Left ventricle myocardium inferior (tissue), 1 donor: ENCODE measurements at places on chromosomes 12 and 14. TPM values are rescaled to one million over a fixed set of nuclear protein-coding genes. Genes with fewer than 3 reads are reported as not detected.
A peak's percentile ranks its signal among the peaks of the same experiment; 100 is the strongest.

DNA sequence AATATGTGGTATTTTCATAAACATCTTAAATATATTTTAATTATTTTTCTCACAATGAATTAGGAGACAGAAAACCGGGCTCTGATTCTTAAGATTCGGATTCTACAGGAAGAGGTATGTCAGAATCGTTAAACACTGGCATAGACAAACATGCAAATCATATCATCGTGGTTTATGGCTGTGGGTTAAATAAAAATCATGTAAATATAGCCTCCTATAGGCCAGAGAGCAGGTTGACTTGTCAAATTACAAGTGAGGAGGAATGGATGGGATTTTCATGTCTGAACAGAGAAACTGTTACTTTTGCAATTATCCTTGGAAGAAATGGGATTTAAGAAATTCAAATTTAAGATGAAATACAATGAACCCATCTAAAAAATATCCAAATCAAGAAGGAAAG, 74.9 kb upstream of the BCAT1 start:
- DNase-seq = no peak

DNA sequence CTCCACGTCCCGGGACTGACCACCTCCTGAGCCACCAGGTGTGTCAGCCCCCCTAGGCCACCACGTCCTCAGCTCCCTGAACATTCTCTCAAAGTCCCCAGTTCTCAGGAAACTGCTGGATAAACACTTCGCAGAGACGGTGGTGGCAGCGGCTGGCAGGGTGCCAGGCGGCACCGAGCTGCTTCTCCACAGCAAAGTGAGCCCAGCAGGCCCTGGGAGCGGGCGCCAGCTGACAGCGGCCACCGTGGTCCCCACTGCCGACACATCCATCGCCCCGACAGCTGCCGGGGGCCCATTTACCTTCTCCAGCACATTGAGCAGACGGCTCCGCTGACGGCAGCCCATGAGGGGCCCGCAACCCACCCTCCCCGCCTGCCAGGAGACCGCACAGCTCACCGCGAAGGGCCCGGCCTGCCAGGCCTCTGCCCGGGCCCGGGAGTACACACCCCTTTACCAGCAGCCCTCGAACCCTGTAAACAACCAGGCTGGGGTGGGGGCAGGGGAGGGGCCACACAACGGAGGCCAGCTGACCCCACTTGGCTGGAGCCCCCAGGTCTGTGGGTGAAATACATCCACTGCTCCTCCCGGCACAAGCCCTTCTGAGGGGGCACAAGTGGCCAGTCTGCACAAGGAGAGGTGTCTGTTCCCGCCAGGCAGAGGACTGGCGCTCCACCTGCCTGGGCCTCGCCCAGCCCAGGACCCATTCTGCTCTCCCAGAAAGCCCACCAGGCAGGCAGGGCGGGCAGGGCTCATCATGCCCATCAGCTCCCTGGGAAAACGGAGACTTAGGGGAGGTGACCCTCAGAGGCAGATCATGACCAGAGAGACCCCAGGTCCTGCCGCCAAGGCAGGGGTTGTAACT, 10.5 kb downstream of the AKT1 start:
- DNase-seq = no peak

GRCh38 chr14:100470523-100470897, 116.7 kb downstream of the BEGAIN start:
- no peak for DNase-seq

DNA sequence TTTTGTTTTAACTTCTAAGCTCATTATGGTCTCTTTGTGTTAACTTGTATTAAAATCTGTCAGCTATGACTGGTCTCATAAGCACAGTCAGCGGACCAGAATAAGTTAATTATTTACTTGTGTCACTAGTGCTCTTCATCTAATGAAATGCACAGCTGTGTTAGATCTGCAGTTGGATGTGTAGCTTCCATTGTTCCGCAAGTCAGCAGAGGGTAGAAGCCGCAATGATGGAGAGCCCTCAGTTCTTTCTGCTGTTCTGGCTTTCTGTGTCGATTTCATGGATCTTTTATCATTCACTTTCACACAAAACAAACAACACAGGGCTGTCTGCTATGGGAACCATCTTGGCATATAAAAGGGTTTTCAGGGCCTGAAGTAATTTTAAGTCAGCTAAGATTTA, 89.3 kb upstream of the RFX4 start:
- DNase-seq = no peak

Gene KIF26A
- 6.5 TPM for total RNA-seq

GRCh38 chr12:131831635-131832041, 3.4 kb downstream of the MMP17 start:
- DNase-seq = no peak

Gene LRRK2
- total RNA-seq = 6.7 TPM

DNA sequence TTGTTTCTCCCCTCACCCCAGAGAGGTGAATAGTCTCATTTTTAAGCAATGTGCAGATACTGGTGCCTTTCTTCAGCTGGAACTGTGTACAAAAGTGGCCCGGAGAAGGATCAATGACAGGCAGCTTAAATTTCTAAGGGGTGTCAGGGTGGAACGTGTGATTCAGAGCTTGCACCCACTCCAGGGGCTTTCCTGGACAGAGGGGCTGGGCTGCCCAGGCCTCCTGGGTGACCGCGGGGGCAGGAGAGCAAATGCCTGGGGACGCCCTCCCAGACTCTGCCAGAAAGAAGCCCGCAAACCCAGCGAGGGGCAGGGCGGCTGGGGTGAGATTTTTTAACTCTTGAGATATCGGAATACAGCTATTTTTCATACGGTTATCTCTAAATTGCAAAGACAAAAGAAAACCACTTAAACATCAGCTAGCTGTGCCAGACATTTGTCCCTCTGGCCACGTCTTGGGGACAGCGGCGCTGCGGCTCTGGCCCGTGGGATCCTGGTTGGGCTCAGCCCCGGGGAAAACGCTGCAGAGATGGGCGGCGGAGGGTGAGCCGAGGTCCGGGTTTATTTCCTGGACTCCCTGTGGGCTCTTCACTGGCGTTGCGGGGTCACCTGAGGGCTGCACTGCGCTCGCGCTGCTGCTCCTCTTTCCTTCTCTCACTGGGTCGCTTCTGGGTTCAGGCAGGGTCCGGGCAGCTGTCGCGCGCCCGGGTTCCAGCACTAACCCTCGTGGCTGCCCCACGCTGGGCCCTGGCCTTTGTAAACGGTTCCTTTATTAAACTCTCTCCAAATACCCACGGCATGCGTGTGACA, 35.8 kb downstream of the NFKBIA start:
- no peak for DNase-seq

DNA sequence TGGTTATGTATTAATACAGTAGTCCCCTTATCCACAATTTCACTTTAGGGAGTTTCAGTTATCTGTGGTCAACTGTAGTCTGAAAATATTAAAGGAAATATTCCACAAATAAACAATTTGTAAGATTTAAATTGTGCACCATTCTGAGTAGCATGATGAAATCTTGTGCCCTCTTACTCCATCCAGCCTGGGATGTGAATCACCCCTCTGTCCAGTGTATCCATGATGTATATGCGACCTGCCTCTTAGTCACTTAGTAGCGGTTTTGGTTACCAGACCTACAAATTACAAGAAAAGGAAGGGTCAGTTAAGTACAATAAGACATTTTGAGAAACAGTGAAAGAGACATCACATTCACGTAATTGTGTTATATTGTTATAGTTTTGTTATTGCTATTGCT, 39.9 kb upstream of the MDGA2 start:
- no peak for DNase-seq

DNA sequence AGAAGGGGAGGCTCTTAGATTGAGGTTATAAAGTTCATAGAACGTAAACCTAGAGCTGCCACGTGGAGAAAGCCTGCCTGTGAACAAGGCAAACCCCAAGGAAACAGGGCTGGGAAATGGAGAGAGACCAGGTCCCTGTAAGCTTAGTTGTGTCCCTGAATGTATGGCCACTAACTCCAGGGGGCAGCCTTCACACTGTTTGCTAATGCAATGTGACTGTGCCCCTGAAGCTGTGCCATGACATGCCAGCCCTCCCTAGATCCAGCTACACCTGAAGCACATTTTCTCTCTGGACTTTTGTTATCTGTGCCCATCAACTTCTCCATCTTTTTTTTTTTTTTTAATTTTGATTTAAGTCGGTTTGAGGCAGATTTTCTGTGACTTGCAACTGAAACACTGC, 60.6 kb upstream of the TMCC3 start:
- DNase-seq = no peak

GRCh38 chr14:77342726-77343397, 22.0 kb downstream of the GSTZ1 start:
- no peak for DNase-seq

Gene EID3
- total RNA-seq = 0.60 TPM

- DNase-seq = no peak
These were observed 23.5 kb downstream of the RPS6KA5 start for GRCh38 chr14:91036741-91037469.

DNA sequence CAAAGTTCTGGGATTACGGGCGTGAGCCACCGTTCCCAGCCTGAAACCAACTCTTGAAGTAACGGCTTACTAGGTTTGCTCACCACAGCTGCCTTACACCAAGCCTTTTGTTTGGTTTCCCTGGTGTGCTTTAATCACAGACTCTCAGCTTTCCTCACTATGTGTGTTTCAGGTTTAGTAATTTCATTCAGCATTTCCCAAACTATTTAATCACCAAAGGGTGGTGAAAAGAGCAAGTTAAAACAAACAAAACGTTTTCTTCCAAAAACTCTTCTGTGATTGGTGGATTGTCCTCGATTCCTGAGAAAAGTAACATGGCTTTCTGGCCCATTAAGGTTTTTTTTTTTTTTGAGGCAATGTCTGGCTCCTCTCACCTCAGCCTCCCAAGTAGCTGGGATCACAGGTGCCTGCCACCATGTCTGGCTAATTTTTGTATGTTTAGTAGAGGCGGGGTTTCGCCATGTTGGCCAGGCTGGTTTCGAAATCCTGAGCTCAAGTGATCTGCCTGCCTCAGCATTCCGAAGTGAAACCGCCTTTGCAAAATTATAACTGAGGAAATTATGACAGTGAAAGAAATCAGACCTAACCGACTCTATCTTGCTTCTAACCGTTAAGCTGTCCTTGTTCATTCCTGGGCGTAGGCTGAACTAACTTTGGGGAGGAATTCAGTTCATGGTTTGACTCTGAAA, 1.5 kb upstream of the ZFYVE26 start:
- no peak for DNase-seq

Gene TRIP11
- total RNA-seq = 49.7 TPM

Gene DBX2
- 0.14 TPM for total RNA-seq

DNA sequence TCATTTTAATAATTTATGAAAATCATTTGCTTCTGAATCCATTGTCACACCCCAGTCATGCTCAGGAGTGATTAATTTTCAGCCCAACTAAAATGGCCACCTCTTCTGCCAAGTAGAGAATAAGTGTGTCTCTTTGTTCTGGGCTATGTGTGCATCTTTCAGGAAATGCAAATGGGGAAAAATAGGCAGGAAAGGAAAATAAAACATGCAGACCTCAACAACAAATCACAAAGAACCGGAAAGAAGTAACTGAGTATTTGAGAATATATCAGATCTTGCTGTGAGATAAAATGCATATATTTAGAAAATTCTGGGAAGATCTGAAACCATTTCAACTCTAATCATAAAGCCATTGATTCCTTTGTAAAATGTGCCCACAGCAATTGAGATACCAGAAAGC, 763.9 kb downstream of the GALC start:
- no peak for DNase-seq

GRCh38 chr14:104436741-104437701, 142.5 kb upstream of the C14orf180 start:
- peak; percentile 9 for DNase-seq

- DNase-seq = no peak
These were observed 14.2 kb upstream of the WDR20 start for GRCh38 chr14:102125546-102125945.
